ENCODE measurements at places on chromosomes 7 and 10.

DNA sequence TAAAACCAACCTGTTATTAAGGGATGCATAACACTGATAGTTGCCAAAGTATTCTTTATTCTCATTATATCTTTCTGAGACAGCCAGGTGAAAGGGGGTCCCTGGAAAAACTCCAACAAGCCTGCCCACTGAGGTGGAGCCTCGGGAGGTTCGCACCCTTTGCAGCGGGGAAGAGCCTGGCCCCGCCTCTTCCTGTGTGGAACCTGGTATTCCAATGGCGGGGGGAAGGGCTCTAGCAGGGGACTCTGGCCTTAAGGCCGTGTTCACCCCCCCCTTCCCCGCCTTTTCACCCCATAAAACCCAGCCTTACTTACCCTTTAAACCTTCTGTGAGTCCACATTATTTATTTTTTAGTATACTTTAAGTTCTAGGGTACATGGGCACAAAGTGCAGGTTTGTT lies 62.4 kb upstream of the PDK4 start:
- DNase-seq, result no peak

DNA sequence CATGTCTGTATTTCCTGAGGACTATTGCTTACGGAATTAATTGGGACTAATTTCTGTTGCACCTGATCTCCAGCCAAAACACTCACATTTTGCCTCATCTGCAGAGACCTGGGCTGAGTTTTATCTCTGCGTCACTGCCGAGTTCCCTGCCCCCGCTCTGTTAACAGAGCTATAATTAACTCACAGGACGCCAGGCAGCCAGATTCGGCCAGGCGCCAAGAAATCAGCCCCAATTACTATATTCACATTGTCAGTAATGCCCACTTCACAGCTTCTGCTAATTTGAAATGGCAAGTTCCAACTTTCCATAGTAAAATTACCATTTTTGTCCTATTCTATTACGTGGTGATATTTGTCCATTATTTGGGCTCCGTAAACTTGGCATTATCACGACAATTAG lies 130.5 kb downstream of the CUX1 start:
- DNase-seq, result no peak

DNA sequence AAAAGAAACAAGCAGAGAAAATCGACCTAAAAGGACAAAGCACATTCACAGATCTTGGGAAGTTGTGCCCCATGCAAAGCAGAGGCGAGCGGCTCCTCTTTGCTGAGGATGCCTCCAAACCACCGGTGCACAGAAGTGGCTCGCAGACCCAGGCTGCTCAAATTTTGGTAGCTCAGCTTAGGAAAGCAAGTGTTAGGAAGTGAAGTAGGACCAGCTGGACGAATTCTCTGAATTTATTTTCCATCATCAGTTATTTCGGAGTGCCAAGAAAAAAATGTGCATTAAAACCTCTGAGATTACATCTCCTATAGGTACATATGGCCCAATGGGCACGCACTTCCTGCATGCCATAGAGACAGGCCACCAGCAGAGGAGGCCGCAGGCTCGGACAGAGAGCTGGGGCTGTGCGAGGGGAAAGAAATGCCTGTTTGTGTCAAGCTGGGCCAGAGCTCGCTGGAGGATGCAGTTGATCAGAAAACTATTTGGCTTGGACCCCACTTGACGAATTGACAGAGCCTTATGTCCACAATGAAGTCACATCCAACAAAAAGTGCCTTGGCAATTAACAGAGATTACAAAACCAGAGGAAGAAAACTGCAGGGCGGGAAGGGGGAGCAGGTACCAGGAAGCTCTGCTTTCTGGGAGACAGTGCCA lies 122.3 kb upstream of the LYZL2 start:
- peak; percentile 38 for DNase-seq

- peak; percentile 63 for DNase-seq
These were observed 37.4 kb upstream of the EEPD1 start for GRCh38 chr7:36115448-36116321.

GRCh38 chr7:7889791-7890568 lies 78.6 kb upstream of the GLCCI1 start:
- DNase-seq, result no peak

- no peak for DNase-seq
These were observed 79.6 kb upstream of the MTPN start for GRCh38 chr7:136056651-136057231.

- peak; percentile 61 for DNase-seq
These were observed at the start of gene TMEM243 for GRCh38 chr7:87219545-87220025. Gene TMEM243, minus strand, starts transcription at chr7:87219732. Its CDS starts 229 bp downstream, at chr7:87219503.
